ENCODE measurements at places on chromosomes 3 and 15.

DNA sequence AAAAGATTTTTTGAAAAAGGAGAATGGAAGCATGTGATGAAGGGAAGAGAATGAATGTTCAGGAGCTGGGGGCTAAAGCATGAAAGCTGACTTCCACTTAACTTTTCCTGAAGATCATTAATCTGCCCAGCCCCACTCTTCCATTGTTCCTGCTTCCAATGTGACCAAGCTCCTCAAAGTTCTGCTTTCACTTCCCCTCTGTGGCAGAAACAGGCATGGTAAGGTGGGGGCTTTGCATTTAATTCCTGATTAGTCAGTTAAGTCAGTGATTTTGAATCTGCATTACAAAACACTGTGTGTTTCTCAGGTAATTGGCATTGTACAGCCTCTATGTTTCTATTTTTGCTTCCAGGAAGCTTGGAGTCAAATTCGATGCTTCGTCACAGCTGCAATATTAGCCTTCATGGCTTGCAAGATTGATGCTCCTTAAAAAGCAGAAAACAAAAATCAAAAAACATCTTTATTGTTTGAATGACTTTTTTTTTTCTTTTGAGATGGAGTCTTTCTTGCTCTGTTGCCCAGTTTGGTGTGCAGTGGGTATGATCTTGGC, 7.3 kb upstream of the TM6SF1 start:
- DNase-seq: no peak

GRCh38 chr3:14147617-14148016, 22.8 kb downstream of the TMEM43 start:
- no peak for DNase-seq

GRCh38 chr3:72212396-72212795, 427.4 kb upstream of the PROK2 start:
- no peak for DNase-seq

DNA sequence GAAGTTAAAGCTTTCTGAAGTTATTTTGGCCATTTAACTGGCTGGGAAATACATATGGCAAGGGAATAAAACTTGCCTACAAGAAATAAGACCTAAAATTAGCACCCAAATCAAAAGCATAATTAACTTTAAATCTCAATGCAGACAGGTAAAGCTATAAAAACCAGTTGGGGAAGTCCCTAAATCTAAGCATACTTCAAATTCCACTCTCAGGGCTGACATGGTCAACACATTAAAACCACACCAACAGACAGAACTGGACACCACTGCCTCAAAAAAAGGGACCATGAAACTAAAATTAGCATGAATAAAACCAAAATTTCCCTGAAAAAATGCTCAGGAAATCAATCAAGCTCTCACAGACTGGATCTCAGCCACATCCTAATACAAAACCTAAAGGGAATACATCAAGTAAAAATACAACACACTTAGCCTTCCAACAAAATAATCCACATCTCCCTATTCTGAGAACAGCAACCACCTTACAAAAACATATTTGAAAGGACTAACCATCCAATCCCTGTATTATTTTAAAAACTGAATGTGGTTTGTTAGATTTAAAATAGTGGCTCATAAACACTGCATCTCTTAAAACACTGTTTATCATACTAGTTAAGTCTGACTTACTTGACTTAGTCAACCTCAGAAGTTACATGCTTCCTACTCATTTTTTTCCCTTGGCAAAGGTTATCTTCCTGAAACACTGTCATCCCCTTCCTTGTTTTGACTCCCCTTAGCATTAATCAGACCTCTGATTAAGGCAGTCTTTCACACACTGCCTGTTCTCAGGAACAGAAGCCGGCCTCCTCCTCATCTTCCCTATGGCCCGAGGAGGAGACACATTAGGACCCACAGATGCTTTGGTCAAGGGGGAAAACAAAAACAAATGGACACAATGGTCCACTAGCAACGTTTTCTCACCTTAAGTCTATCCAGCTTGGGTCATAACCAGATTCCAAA, 8.3 kb downstream of the TRA2B start:
- DNase-seq: no peak

GRCh38 chr15:41291065-41291631, 41.2 kb downstream of the OIP5 start:
- no peak for DNase-seq
